ENCODE measurements at places on chromosomes 13 and 19. TPM values are rescaled to one million over a fixed set of nuclear protein-coding genes. Genes with fewer than 3 reads are reported as not detected.

DNA sequence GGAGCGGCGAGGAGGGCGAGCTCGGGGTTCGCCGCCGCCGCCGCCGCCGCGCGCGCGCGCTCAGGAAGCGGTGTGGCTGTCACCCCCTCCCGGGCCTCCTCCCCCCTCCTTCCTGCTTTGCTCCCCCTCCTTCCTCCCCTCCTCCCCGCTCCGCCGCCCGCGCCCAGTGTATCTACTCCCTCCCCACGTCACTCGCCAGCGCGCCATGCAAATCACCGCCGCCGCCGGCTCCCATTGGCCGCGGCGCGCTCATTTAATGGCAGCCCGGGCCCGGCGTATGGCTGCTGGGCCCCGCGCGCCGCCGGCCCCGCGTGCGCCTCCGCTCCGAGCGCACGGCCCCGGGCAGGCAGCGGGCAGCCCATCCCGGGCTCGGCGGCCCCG is 335 bp upstream of the SOX1 start:
- DNase-seq: peak; percentile 71

The CACNA1A gene
- 0.37 TPM for total RNA-seq

DNA sequence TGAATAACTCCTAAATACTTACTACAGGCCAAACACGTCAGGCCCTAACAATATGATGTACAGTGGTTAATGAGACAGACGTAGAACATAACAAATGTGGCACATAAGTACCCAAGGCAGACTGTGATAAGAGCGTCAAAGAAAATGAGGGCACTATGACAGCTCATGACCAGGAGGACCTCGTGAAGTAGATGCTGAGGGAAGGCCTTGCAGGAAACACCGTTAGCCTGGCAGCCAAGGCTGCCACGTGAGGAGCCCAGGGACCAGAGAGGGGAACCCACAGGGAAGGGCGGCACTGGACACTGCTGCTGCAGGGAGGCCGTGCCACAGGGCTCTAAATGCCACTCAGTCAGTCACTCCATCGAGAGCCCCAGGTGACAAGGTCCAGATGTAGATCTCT is 5.7 kb downstream of the TUBGCP3 start:
- no peak for DNase-seq

The ANGPTL8 gene
- not detected for total RNA-seq

The CEACAM4 gene
- not detected for total RNA-seq

DNA sequence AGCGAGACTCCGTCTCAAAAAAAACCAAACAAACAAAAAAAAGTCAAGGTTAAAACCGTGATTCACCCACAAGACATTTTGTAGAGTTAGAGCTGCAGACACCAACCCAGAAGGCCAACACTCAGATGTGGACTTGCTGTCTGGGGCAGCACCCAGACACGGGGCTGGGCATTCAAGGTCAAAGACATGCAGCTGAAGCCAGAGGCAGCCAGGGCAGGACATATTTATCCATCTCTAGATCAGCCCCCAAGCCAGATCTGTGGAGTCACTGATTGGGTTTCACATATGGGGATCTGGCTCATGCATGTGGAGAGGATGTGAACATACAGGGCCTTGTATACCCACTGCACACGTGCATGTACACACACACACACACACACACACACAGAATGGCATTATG is 3.6 kb downstream of the KLK15 start:
- no peak for DNase-seq

The PSG2 gene
- not detected for total RNA-seq

All from activated T-cell treated with anti-CD3 and anti-CD28 coated beads, Interleukin-2, amount 50 U/mL, for 72 hours (primary cell).